ENCODE measurements at places on chromosomes 6 and 20.

DNA sequence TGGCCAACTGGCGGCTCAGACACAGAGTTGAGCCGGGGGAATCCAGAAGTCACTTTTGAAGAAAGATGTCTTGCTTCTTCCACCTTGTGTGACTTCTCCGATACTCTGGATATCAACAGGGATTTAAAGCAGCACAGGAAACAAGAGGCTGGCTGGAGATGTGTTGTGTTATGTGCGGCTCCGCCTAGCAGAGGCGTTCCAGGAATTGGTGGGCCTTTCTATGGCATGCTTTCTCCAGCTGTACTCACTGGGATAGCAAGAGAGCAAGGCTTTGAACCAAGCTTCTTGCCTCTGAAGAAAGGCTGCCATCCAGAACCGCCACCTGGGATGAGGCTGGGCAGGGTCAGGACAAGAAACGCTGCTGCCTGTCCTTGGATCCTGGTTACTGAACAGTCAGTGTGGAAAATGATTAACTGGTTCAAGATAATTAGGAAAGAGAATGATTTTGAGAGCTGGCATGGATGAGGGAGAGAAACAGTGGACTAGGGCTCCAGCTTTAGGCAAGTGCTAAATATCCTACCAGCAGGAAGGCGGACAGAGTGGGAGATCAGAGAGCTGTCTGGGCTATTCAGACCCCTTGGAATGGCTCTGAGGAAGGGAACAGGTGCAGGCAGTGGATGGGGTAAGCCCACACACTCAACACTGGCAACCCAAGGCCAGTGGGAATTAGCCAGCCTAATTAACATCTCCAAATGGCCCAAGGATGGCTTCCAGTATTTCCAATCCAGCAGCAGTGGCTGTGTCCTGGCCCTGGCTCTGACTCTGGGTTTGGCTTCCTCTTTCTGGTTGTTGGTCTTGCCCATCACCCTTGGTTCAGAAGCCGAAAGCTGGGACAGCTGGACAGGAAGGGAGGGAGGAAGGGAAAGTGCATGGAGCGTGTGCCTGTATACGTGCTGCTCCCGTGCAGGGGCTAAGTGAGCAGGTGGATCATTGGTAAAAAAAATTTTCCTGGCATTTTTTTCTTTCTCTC lies 31.9 kb downstream of the INSM1 start:
- no peak for DNase-seq

DNA sequence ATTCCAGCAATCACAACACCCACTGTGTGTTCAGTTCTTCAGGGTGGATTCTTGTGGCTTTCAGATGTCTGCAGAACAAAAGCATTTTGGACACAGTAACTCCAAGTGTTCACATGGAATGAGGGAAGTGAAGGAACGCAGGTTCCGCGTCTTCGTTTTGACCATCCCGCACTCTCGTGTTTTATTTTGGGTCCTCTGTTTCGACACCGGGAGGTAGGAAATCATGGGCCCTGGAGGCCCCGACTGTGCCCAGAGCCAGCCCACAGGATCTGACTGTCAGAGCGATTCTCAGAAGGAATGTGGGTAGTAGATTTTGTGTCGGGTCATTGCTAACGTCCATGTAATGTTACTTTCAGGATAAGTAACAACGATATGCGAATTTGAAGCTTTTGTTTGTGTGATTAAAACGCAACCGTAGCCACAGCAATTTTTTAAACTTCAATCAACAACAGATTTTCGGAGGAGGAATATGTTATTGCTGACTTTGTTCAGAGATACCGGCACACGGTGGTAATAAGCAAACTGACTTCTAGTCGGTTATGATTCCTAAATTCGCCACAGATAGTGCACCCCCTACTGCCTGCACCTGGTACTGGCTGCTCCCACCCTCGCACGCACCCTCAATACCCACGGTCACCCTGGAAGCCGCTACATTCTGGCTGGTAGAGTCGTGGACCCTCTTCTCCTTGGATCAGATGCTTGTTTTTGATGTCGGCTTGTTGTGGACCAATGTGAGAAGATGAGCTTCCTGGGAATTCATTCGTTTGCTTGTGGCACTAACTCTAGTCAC lies 10.5 kb downstream of the NPEPL1 start:
- no peak for DNase-seq

DNA sequence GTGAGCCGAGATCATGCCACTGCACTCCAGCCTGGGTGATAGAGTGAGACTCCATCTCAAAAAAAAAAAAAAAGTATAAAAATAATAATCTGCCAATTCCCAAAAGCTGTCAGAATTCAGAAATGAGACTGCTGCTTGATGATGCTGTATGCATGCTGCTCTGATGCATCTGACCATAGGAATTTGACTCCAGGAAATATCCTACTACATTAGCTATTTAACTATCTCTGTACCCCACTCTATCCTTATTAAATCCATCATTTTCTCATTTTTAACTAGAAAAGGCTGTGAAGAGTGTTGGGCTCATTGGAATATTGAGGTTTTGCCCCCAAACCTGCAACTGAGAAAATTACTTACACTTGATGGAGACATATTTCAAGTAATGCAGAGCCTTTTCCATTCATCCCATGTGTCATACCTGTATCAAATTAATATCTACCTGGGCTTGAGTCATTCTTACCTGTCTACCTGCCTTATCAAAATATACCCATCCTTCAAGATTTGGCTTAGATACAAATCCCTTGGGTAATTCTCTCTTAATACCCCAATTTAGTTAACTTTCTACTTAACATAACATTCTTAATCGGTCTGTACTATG lies 135.2 kb upstream of the PREP start:
- DNase-seq, result no peak

DNA sequence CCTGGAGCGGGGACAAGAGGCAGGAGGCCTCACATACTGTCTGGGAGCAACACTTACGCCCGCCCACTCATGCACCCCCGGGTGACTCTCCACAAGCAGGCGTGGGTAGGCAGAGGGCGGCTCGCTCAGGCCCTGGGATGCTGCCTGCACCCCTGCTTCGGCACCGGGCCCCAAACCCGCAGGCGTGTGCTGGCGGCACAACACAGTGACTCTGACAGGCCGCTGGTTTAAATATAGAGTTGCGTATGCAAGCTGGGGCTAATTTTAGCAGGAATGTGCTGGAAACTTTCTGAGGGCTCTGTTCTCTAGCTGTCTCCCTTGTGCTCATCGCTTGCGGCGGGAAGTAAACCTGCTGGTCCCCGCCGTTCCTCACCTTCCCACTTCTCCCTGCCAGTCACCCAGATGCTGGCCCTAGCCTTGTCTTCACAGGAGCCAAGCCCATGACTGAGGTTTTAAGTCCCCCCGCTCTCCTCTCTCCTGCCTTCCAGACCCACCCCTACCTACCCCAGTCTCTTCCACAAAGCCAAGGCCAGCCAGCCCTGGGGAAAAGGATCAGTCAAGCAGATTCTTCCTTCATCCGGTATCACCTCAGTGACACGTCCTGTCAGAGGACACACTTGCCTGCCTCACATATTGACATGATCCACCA lies 94.5 kb upstream of the FOXP4 start:
- DNase-seq, result no peak

DNA sequence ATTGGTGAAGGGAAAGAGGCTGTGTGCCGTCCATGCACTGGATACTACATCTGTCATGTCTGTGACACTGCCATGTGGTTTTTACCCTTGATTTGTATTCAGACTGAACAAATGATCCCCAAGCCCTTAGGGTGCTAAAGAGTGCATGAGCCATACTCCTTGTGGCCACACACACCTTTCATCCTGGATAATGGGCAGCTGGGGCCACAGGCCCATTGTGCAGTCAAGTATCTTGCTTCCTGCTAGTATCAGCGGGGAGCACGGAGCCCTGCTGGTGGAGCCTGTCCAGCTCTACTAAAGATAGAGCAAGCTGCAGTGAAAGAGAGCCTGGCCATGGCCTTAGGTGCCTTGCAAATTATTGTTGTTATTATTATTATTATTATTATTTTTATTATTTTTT lies 75.1 kb downstream of the SLX4IP start:
- DNase-seq, result no peak

GRCh38 chr6:27495386-27496135 lies 22.7 kb upstream of the ZNF184 start:
- peak; percentile 57 for DNase-seq

DNA sequence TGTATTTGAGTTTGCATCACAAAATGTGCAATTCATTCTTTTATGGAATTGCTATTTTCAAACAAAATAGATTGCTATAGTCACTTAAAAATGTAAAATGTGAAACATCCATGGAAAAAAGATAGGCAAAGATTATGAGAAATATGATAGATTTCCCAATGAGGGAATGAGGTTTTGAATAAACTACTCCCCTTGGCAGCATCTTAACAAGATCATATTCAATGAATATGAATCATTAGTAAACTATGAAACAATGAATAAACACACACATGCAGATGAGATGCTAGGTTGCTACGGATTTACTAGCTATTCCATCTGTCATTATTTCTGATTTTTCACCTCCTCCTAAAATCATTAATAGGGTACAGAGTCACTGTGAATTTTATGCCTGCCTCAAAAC lies 401.8 kb downstream of the PHF3 start:
- no peak for DNase-seq

- no peak for DNase-seq
These were observed 58.1 kb downstream of the EPB41L2 start for GRCh38 chr6:131004936-131005335.

GRCh38 chr6:146361128-146361924 lies 182.3 kb upstream of the RAB32 start:
- DNase-seq, result no peak

- DNase-seq, result no peak
These were observed 907.5 kb downstream of the C6orf118 start for GRCh38 chr6:164401871-164402270.

DNA sequence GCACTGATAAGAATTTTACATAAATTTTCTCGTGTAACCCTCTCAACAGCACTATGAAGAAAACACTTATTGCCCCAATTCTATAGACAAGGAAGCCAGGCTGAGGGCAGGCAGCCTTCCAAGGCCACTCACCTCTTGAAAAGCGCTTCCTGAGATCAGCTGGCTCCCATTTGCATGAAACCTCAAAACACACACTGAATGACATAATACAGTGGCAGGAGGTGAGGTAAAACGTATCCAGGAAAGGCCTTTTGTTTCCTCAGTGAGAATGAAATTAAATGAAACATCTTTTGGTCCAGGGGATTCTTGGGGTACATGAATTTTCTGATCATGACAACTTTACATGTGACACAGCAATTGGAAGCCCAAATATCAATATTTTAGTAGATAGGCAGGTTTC lies 112.5 kb downstream of the WDR27 start:
- peak; percentile 11 for DNase-seq

DNA sequence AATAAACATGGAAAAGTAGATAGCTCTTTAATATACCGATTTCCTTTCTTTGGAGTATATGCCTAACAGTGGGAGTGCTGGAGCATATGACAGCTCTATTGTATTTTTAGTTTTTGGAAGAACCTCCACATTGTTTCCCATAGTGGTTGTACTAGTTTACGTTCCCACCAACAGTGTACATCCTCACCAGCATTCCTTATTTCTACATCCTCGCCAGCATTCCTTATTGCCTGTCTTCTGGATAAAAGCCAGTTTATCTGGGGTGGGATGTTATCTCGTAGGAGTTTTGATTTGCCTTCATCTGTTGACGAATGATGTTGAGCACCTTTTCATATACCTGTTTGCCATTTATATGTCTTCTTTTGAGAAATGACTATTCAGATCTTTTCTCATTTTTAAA lies 2.6 kb downstream of the MICA start:
- no peak for DNase-seq

- peak; percentile 5 for DNase-seq
These were observed 40.3 kb upstream of the AHI1 start for GRCh38 chr6:135537741-135538301.

DNA sequence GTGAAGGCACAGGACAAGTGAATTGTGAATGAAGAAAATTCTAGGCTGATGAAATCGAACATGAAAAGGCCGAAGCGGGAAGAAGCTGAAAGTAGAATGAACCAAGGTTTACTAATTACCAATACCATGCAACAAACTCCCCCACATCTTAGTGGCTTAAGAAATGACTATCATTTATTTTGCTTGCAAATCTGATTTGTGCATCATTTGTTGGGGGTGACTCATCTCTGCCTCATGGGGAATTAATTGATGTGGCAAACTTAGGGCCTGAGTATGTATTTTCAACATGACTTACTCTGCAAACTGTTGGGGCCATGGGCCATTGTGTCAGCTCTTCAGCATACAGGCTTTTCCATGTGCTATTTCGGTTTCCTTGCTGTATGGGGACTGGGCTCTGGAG lies 26.8 kb downstream of the PPP1R14C start:
- DNase-seq, result peak; percentile 42

DNA sequence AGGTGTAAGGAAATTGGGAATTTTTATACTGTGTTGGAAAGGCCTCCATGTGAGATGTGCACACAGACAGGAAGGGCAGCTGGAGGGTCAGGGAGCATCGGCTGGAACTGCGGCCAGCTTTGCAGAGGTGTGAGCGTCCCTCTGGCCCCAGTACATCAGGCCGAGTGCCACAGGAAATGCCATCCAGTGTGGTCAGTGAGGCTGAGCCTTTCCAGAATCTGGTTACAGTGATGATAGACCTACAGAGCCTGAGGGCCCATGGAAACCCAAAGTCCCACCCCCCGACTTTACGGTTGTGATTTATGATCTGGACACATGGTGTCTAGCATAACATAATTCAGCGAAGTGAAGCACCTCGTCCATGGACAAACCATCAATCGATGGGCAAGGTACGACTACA lies 137.3 kb upstream of the PDE10A start:
- DNase-seq, result no peak

All from stimulated activated naive CD4-positive, alpha-beta T cell treated with Interleukin-2 at 50 U/mL for 16 hours (primary cell).